ENCODE measurements at places on chromosomes 2 and 18. TPM values are rescaled to one million over a fixed set of nuclear protein-coding genes. Genes with fewer than 3 reads are reported as not detected.

ABCG5 gene
- total RNA-seq = not detected

- no peak for DNase-seq
These were observed 259.6 kb upstream of the THUMPD2 start for GRCh38 chr2:40038646-40039045.

DNA sequence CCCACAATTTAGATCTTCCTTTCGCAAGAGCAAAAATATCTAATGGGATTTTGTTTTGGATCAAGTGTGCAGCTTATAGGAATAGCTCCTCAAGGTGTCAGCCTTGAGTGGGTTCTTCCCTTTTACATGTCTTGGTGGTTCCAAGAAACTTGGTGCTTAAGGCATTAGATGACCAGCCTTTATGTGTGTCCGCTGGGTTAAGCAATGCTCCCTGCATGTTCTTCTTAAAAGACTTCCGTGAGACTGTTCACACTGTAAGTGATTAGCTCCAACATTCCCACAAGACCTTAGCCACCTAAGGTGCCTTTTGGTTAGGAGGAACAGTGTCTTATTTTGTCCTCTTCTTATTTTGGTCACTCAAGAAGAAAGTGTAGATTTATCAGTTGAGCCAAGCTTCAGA is 44.3 kb upstream of the GPR39 start:
- no peak for DNase-seq

DNA sequence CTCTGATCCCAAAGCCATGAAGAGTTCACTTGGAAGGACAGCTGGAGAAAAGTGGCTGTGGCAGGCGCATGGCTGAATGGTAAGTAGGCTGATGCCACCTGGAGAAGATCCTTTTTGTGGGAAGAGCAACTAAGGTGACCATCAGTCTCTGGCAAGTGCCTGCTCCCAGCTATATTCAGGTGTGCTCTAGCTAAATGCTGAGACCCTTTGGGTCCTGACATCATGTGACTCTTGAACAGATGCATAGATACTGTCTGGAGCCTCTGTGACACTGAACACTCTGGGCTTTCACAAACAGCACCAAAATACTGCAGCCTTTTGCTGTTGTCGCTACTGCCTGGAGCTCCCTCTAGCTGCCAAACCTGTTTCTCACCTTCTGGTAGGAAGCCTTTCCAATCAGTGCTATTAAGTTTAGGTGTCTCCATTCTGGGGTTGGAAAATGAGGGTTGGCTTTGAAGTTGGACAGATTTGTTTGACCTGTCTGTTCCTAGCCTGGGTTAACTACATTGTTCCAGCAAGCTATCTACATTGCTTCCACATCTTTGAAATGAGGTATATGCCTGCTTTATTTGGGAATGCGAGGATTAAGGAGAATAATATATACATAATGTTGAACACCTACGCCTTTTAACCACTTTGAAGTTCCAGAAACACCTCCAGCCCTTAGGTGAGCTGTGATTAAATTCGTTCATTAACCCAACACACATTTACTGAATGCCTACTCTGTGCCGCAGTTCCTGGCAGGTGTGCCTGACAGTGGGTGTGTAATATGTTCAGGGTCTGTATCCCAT is 3.1 kb downstream of the EGR4 start:
- no peak for DNase-seq

GRCh38 chr2:59734743-59735142 is 818.7 kb downstream of the BCL11A start:
- DNase-seq = no peak

DNA sequence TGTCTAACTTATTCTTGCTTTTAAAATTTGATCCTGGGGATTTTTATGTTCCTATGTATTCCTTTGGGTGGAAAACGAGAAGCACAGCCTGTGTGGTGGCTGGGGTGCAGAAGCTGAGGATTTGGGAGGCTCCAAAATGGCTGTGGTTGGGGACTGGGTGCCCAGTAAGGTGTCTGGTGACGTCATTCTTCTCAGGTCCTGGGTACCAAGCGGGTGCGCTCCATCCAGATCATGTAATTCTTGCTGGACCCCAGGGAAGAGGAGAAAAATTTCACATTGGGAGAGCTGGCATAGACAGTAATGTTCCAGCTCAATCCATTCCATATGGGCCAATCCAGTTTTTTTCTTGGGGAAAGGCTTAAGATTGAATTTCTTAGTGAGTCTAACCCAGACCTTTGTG is 61.1 kb upstream of the THOC1 start:
- no peak for DNase-seq

- DNase-seq = no peak
These were observed 24.3 kb downstream of the NCK2 start for GRCh38 chr2:105768961-105769452.

GRCh38 chr2:181910028-181910831 is 18.7 kb downstream of the ITPRID2 start:
- DNase-seq = no peak

- DNase-seq = peak; percentile 54
These were observed 57.9 kb downstream of the ARHGEF33 start for GRCh38 chr2:38947241-38948239.

GRCh38 chr18:56043641-56044061 is 455.7 kb upstream of the TCF4 start:
- no peak for DNase-seq

DNA sequence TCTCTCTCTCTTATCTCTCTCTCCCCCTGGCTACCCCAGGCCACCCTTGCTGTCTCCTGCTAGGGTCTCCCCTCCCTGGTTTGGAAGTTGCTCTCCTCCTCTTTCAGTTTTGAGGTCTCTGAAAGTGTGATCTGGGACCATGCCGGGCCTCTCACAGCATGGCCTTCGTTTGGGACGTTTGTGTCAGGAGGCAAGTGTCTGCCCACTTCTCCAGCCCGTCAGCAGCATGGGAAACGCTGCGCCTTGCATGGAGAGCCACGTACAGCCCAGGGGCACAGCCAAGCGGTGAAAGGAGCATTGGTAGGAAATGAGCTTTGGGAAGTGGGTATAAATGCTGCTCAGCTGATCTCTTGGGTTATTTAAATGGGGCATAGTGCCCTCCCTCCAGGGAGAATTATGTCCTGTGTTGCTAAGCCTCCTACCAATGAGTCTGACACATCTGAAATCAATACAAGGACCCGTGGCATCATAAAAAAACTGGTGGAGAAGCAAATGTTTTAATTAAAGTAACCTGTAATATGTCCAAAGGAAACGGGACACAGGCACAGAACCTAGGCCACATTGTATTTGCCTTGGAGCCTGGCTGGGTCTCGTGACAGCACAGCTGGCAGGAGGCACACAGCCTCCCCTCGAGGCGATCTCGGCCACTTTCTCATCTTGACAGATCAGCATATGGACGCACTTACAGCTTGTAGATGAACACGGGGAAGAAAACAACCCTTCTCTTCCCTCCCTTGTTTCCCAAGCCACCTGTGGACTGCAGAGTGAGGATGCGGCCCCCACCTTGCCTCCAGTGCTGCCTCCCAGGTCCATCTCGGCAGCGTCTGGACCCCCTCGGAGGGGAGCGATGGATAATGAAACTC is 72.7 kb downstream of the SH3RF3 start:
- no peak for DNase-seq

- DNase-seq = no peak
These were observed 198.7 kb upstream of the SALL3 start for GRCh38 chr18:78780719-78781600.

RGPD4 gene
- total RNA-seq = 0.19 TPM

DNA sequence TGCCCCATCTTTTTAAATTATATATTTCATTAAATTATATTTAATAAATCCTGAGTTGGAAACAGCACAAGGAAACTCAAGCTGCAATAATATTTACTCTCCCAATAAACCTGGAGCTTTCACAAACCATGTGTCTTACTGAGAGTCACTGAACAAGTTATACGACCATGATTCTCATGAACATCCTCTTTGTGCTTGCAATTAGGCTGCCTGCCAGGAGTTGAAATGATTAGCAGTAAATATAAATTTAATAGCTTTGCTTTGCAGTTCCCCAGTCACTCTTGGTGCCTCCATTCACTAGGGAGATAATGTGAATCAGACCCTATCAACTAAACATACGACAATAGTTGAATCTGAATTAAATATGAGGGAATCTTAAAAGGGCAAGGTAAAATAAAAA is 905.1 kb downstream of the NRXN1 start:
- DNase-seq = no peak

DNA sequence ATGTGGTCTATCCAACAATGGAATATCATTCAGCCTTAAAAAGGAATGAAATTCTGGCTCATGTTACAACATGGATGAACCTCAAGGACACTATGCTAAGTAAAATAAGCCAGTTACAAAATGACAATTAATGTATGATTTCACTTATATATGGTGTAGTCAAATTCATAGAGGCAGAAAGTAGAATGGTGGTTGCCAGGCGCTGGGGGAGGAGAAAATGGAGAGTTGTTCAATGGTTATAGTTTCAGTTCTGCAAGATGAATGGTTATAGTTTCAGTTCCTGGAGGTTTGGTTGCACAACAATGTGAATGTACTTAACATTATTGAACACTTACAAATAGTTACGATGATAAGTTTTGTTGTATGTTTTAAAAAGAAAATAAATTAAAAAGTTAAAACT is 79.2 kb upstream of the IL1R2 start:
- no peak for DNase-seq

DNA sequence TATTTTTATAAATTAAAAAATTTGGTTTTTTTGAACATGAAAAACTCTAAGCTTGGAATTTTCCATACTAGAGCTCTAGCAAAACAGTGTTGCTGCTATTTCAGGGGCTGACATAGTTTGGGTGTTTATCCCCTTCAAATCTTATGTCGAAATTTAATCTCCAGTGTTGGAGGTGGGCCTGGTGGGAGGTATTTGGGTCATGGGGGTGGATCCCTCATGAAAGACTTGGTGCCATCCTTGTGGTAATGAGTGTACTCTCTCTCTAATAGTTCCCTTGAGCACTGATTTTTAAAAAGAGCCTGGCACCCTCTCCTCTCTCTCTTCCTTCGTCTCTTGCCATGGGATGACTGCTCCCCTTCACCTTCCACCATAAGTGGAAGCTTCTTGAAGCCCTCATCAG is 244.6 kb upstream of the UBE2E3 start:
- DNase-seq = no peak

- DNase-seq = no peak
These were observed 5.5 kb upstream of the ID2 start for GRCh38 chr2:8676191-8676920.

GRCh38 chr2:1774929-1775328 is 30.6 kb upstream of the PXDN start:
- DNase-seq = no peak

- DNase-seq = no peak
These were observed 203.3 kb downstream of the PIEZO2 start for GRCh38 chr18:10946058-10946457.

- no peak for DNase-seq
These were observed 27.0 kb downstream of the KLF7 start for GRCh38 chr2:207138627-207139297.

REEP1 gene
- 0.38 TPM for total RNA-seq

DNA sequence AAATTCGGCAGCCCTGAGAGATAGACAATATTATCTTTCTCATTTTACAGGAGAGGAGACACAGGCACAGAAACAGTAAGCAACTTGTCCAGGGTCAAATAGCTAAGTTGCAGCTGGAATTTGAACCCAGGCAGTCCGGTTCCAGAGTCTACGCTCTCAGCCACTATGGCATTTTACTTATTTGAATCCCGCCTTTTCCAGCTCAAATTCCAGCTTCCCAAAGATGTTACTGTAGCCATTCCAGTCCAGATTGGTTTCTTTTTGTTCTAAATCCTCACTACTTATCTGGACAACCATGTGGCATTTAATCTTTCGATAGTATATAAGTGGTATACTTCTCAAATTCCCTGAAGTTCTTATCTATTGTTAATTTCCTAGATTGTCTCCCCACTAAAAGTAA is 125.7 kb downstream of the NBAS start:
- no peak for DNase-seq

STARD6 gene
- 0.09 TPM for total RNA-seq

ABHD3 gene
- 25.7 TPM for total RNA-seq

DNA sequence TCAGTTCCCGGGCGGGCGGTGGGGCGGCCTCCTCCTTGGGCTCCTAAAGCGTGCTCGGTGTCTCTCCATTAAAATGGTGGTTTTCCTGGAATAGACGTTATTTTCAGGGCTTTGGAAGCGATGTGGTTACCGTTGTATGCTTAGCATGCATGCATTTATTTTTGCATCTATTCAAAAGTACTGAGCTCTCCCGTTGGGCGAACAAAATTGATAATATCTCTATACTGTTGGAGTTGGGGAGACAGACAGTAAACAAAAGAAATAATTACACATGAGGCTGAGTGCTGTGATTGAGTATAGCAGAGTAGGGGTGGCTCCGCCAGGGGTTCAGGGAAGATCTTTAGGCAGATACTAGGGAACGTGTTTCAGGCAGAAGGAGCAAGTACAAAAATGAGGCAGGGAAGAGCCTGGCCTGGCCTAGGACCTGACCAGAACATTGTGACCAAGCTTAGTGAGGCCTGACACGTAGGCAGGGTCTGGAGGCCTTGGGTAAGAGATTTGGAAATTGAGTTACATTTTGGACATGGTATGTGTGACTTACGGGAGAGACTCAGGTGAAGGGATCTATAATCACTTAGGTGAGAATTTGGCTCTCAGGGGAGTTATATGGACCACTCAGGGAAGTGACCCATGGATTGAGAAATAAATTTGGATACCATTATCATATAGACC is 674 bp downstream of the NCAPH start:
- DNase-seq = no peak

DNA sequence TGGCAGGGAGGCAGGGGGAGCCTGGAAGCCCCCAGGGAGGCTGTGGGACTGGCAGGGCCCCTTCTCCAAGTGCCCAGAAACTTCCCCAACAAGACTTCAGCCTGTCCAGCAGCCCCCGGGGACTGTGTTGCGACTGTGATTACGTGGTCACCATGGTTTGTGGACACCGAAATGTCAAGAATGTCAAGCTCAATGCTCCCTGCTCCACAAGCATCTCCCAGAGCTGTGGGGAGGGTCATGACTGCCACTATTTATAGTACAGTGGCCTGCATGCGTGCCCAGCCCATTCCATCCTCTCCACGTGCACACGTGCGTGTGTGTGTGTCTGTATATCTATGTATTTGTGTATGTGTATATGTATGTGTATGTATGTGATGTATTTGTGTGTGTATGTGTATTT is 93.8 kb upstream of the MBOAT2 start:
- no peak for DNase-seq

DNA sequence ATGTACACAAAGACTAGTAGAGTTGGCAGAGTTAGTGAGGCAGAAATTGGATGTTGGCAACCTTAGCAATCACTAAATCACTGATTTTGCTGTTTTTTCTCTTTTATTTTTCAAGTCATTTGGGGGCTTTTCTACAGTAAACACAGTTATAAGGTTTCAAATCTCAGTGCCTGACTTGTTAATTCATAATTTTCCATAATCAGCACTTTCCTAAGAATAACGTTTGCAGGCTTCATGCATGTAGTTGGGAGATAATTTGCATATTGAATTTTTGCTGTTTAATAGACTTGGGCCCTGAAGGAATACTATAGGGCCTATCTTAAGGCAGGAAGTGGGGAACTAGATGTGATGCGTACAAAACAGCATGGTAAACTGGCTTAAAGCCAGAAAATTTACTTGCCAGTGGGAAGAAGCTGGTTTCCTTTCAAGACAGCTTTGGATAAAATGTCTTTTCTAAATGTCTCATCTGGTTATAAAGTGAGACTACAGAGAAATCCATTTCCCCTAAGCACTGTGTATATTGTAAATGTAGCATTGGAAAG is 127.2 kb upstream of the SMIM21 start:
- no peak for DNase-seq

- no peak for DNase-seq
These were observed 196.6 kb upstream of the CELF4 start for GRCh38 chr18:37762076-37762621.

GRCh38 chr2:159818940-159819339 is 20.9 kb upstream of the CD302 start:
- DNase-seq = no peak

GRCh38 chr2:238853721-238854120 is 5.8 kb downstream of the TWIST2 start:
- no peak for DNase-seq

PIK3C3 gene
- 54.4 TPM for total RNA-seq
